ENCODE measurements at places on chromosomes 11 and 22. TPM values are rescaled to one million over a fixed set of nuclear protein-coding genes. Genes with fewer than 3 reads are reported as not detected.

DNA sequence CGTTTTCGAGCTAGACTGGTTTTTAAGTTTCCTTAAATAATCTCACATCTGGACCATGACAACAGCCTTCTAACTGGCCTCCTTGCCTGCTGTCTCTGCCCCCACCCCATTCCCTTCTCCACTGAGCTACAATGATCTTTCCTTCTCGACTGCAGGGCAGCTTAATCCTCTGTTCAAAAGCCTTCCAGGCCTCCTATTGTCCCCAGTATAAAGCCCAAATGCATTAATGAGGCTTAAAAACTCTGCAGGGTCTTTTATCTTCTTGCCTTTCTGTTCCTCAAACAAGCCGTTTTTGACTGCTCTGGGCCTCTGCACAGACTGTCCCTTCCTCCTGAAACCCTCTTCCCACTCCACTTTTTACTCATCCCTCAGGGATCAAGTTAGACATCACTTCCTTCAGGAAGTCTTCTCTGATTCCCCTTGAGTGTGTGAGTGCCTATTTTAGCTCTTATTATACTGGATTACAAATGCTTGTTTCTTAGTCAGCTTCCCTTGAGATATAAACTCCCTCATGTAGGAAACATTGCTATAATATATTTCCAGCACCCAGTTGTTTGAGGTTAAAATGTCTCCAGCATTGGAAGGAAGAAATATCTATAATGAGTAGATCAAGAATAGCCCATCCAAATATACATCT, 23.6 kb upstream of the PAMR1 start:
- no peak for DNase-seq

Gene KDM4E
- not detected for total RNA-seq

DNA sequence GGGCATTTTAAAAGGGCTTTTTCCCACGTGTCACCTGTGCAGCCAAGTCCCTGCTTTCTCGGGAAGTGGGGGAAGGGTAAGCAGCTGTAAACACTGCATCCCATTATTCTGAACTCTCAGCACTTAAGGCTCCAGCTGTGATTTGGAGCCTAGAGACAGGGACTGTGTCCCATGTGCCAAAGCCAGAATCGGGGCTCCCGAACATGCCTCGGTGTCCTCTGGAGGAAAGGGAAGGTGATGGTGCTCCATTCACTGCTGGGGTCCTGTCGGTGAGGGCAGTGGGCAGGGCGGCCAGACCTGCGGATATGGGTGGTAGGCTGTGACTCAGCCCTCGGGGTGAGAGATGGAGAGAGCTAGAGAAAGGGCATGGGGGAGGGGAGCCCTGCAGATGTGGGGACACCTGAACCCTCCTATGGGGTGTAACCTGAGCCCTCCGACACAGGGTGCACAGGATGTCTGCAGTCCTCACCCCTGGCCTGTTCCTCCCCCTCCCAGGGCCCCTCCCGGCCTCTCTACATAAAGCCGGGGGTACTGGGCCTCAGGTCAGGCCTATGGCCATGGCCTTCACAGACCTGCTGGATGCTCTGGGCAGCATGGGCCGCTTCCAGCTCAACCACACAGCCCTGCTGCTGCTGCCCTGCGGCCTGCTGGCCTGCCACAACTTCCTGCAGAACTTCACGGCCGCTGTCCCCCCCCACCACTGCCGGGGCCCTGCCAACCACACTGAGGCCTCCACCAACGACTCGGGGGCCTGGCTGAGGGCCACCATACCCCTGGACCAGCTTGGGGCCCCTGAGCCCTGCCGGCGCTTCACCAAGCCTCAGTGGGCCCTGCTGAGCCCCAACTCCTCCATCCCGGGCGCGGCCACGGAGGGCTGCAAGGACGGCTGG, 31.8 kb downstream of the CAPN1 start:
- no peak for DNase-seq

- no peak for DNase-seq
Observed at GRCh38 chr11:102316346-102316904, 859 bp upstream of the BIRC3 start.

GRCh38 chr22:48955351-48956311, 872.0 kb downstream of the BRD1 start:
- DNase-seq = peak; percentile 86

GRCh38 chr22:32446321-32446720, 17.9 kb downstream of the BPIFC start:
- DNase-seq = no peak

DNA sequence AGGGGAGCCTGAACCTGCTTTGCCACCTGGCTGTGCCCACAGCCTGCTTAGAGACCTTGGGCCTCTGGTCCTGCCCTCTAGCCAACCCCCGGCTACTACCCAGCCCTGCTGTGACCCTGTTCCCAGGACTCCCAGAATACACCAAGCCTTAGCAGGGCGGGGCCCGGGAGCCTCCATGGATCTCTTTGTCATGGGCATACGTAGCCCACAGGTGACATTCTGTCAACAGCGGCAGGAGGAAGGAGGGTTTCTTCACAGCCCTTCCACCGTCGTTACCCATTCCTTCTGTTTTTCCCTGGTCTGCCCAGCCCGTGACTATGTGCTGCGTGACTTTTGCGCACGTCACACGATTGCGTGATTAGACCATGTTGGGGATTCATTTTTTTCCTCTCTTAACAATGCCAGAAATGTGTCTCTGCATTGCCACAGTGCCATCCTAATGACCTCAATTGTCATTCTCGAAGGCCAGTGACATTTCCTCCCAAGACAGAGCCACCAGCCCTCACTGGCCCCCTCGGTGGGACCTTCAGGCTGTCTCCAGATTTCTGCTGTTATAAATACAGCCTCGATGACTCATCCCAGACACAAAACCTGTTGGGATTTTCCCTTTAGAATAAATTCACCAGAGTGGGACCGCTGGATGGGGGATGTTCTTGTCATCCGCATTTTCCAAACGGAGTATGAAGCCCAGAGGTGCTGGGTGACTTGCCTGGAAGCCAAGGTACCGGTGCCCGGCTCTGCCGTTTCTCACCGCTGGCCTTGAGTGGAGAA, 9.0 kb downstream of the SYT12 start:
- no peak for DNase-seq

GRCh38 chr11:85685820-85686459, at the start of gene CCDC89:
TSS of gene CCDC89 (minus strand) at chr11:85686195. CDS start at chr11:85686130, 65 bp downstream.
- DNase-seq = no peak

Gene ARHGAP20
- total RNA-seq = 0.62 TPM

- DNase-seq = no peak
Observed at GRCh38 chr11:130202818-130203689, 43.5 kb downstream of the ST14 start.

- DNase-seq = no peak
Observed at GRCh38 chr22:36395915-36396314, 8.1 kb upstream of the MYH9 start.

Gene PRODH
- total RNA-seq = 5.9 TPM

DNA sequence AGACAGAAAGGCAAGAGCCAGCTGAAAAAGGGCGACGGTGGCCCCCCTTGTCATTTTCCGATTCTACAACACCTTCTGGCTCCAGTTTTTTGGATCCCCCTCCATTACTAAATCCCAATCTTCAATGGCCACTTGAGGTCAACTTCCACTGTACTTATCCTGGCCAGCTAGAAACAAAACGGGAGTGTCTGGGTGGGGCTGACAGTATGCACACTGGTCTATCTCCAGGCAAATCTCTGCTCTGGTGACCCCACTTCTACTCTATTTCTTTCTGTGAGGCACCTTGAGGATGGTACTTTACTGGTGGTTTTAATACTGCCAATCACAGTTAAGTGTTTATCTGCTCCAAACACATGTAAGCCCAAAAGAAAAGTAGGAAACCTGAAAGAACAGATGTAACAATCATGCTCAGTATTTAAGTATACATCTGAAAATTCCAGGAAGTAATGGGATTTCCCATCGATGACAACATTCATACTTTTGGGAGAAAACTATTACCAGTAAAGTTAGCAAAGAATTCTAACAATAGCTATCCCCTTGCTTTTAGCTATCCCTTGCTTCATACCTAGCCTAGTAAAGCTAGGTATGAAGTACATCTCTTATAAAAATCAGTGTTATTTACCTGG, 16.0 kb downstream of the CDON start:
- DNase-seq = no peak

GRCh38 chr11:31788085-31788484, 23.0 kb downstream of the PAX6 start:
- no peak for DNase-seq

Gene SOX6
- 46.1 TPM for total RNA-seq

Gene MFNG
- 1.2 TPM for total RNA-seq

Gene ZNHIT2
- total RNA-seq = 7.9 TPM

DNA sequence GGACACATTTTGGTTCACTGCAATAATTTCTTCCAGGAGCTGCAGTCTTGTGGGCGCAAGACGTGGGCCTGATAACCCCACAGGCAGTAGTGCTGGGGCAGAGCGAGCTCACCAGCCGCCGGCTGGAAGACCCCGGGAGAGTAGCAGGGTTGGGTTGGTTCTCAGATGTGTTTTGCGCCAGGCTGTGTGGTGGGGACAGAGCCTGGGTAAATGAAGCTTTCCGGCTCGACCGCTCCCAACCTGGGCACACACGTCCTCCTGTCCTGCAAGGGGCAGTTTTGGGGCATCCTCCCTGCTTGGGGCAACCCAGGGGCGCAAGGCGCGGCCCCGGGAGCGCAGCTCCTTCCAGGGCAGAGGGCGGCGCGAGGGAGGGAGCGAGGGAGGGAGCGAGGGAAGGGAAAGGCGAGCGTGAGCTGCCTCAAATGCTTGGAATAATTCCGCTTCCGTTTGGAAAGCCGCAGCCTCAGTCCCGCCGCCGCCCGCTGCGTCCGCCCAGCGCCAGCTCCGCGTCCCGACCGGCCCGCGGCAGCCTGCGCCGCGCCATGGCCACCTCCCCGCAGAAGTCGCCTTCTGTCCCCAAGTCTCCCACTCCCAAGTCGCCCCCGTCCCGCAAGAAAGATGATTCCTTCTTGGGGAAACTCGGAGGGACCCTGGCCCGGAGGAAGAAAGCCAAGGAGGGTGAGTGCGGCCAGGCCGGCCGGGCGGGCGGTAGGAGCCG, at the start of gene PARVA:
Gene PARVA, plus strand, starts transcription at position 466 of the 718 bp plus-strand sequence. Its CDS starts 77 bp downstream, at position 543.
- DNase-seq = no peak

Gene ETS1
- 115 TPM for total RNA-seq

Gene ACRV1
- not detected for total RNA-seq
